ENCODE measurements at places on chromosomes 2 and 18.

DNA sequence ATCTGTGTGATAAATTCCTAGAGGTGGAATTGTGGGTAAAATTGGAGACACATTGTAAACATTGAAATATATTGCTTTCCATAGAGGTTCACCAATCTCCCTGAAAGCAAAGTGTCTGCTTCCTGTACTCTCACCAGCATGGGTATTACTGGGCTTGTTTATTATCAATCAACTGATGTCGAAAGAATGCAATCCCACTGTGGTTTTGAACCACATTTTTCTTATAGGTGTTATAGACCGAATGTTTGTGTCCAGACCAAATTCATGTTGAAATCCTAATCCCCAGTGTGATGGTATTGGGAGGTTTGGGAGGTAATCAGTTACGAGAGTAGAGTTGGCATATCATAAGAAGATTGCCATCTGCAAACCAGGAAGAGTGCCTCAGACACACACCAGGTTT is 1212.4 kb downstream of the LRP1B start:
- no peak for DNase-seq

- DNase-seq = no peak
These were observed 8.6 kb upstream of the TMEM163 start for GRCh38 chr2:134727385-134727784.

DNA sequence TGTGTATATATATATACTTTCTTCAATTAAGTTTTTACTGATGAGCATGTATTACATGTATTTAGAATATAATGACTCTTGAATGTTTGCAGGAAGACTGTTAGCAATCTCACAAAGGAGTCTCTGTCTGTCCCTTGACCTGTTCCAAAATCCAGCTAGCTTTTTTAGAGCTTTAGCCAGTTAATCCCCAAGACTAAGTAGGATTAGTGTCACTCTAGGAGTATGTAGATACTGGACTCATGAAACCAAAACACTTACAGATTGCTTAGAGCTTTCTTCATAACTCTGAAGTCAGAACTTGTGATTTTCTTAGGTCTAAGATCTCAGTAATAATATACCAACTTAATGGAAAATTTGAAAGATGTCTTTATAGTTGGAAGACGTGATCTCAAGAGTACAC is 2.2 kb downstream of the UBXN4 start:
- DNase-seq = no peak

DNA sequence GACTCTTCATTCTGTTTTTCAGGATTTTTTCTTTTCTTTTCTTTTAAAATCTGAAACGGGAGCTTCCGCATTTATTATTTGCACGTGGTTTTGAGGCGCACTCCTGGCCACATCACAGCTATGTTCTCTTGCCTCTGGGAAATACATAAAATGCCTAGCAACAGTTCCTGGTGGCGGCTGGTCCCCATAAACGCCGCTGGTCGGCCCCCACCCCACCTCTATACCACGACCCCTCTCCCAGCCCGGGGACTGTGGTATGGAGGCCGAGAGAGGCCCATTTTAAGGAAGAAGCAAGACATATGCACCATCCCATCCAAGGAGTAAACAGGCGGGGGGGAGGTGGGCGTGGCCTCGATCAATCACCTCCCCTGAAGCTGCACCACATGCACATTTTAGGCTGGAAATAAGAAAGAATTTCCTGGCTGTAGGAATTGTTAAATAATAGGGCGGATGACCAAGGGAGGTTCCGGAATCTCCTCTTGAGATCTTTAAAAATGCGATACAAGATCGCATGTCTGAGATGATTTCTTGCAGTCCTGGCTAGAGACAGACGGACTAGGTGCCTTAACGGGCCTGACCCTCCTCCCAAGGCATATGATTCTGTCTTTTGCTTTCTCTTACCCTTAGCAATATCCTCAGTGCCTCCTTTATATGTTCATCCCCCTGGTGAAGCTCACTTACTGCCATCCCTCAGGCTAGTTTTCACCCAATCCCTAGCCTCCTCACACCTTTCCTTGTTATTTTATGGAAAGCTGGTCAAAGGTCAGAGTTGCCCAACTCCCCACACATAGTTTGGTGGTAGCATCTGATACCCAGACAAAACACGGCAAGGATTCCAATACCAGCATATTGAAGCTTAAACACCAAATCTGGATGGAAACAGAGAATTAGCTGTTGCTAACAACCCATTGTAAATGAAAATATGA is 82.4 kb downstream of the BCL2 start:
- no peak for DNase-seq

GRCh38 chr2:58429014-58429875 is 188.1 kb upstream of the FANCL start:
- no peak for DNase-seq

- no peak for DNase-seq
These were observed 234.0 kb downstream of the EPHA4 start for GRCh38 chr2:221337957-221338685.

DNA sequence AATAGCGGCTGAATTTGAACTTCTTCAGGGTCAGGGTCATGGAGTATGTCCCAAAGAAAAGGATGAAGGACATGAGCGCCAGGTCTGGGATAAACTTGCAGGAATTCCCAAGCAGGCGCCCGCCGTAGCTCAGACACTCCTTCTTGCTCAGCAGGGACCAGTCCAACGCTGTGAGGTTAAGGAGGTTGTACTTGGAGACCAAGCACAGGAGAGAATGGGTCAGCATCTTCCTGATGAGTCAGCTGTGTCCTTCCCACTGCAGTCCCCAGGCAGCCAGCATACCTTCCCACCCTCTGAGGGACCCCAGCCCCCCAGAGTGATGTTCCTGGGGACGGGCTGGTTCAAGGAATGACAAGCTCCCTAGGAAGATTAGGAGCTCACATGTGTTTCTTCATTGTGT is 40.9 kb downstream of the MTHFD2 start:
- DNase-seq = no peak

- no peak for DNase-seq
These were observed 96.7 kb downstream of the PMAIP1 start for GRCh38 chr18:59996370-59996966.

- no peak for DNase-seq
These were observed 365.5 kb downstream of the FIGN start for GRCh38 chr2:163370169-163370886.

DNA sequence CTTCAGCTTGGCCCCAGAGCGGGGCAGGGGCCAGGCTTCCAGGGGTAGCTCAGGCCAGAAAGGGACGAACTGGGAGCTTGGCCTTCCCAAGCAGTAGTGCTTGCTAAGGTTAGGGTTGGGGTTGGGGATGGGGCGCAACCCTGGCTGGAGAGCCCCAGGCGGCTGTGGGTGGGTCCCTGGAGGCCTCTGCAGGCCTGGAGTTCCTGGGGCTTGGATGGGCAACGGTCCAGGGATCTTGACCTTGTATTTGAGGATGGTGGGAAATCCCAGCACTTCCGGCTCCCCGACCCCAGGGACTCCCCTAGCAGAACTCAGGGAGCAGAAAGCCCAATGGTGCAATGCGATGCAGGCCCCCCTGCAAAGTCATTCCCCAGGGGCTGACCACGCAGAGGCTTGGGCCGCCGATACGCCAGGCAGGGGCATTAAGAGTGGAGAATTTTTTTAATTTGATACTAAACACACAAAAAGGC is 12.6 kb upstream of the MLPH start:
- DNase-seq = no peak

GRCh38 chr2:69589973-69590652 is 53.4 kb downstream of the AAK1 start:
- DNase-seq = no peak

DNA sequence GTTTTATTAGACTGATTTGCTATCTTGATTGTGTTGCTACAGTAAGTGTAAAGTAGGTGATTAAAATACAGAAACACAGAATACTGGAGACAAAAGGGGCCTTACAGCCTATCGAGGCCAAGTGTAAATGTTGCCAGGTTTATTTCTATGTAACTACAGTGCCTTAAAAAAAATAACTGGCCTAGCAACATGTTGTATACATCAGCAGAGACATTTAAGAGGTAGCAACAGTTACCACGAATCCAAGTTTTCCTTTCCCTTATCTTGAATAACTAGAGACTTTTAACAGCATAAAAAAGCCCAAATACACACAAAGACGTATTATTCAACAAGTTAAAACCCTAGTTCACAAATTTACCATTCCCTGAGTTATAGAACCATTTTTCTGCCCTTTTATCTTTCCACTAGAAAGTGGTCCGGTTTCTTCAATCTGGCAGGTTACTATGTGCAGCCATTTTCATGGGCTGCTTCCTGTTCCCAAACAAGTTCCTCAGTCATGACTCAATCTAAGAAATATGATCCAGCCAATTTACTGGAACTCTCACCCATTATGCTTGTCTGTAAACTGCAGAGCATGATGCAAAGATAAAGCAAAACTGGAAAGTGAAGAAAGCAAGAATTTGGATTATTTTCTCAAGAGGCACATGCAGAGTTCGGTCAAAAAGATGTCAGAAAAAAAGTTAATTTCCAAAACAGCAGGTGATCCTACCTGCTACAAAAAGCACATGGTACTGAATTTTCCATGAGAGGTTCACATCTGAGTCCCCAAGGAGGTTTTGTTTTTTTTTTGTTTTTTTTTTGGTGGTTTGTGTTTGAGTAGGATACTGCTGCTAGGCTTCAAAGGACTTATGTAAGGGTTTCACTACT is 22.2 kb downstream of the NFE2L2 start:
- no peak for DNase-seq

- DNase-seq = no peak
These were observed 10.1 kb upstream of the IFIH1 start for GRCh38 chr2:162328424-162329157.

DNA sequence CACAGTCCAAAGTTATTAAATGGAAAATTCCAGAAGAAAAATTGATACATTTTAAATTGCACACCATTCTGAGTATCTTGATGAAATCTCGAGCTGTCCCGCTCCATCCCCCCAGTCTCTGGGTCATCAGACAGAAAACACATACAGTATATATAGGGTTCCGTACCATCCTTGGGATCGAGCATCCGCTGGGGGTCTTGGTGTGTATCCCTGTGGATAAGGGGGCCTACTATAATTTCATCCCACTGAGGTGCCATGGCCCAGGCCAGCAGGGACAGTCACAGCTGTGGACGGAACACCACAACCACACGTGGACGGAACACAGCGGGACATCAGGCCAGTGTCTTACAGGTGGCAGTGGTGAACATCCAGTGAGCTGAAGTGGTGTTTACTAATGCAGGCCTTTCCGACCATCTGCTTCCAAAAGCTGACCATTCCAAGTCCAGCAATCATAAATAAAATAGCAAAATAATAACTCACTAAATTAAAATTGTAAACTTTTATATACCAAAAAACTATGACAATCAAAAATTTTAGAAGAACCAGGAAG is 14.0 kb downstream of the TWIST2 start:
- no peak for DNase-seq

- no peak for DNase-seq
These were observed 167.3 kb downstream of the SEPTIN10 start for GRCh38 chr2:109446278-109447131.

GRCh38 chr2:197674591-197674990 is 796 bp downstream of the RFTN2 start:
- DNase-seq = no peak

- no peak for DNase-seq
These were observed 198.7 kb upstream of the SALL3 start for GRCh38 chr18:78780719-78781600.

DNA sequence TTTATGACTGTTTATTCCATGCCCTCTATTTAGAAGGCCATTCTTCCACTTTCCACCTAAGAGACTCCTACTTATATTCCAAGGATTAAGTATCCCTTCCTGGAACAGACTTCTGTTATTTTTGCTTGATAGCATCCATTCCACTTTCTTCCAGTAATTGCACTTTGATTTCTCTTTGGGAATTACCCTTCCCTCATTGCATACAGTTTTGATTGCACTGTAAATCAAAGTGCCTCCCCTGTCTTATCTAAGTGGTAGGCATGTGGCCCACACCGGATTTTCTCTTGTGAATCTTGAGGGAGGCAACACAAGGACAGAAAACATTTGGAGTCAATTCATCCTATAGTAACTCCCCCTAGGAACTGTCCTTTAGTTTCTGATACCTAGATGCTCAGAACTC is 120.4 kb downstream of the PDE11A start:
- no peak for DNase-seq

GRCh38 chr18:80109676-80110078 is 615 bp downstream of the ADNP2 start:
- no peak for DNase-seq

DNA sequence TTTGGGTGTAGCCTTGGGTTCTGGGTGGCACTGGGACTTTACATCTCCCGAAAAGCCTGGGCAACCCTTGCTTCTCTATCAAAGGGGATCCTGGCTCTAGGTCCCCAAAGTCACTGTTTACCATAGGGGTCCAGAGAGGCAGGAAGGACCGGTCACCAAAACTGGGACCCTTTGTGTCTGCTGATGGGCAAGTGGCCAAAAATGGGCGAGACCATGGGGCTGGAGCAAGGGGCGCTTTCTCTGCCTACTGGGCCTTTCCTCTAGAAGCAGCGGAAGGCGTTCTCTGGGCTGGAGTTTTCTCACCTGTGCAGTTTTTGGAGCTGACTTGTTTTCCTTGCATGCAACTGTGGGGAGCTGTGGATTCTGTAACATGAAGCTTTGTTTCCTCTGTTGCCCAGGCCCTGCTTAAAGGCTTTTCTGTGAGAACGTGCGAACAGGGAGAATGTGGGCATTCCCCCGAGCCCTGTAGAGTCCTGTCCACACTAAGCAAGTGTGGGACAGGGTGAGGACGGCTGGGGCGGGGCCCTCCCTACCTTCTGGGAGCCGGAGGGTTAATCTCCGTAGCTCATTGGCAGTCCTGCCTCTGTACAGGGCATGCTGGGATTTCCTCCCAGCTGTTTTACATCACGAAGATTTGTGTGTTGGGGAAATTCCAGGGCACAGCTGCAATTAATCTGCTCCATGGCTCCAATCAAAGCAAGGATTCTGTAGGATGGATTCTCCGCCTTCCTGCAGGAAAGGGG is 50.2 kb downstream of the TGOLN2 start:
- DNase-seq = no peak

GRCh38 chr2:11919953-11920352 is 173.5 kb downstream of the LPIN1 start:
- no peak for DNase-seq

DNA sequence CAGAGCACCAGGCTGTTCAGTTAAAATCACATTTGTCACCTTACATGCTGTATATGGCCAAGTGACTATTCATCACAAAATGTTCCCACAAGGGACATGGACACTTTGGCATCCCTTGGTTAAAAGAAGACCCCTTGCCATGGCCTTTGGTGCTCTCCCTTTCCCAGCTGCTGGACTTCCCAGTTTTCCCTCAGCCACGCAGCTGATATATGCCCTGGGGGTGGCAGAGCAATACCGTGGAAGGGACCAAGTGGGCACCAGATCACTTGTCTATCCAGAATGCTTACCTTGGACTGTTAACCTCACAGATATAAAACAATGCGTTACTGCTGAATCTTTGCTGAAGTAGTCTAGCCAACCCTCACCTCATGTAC is 35.3 kb downstream of the PAIP2B start:
- DNase-seq = no peak
